ENCODE measurements at places on chromosomes 6 and 20.

- no peak for DNase-seq
These were observed 12.0 kb downstream of the LMBRD1 start for GRCh38 chr6:69784595-69785377.

GRCh38 chr6:15712797-15713196 lies 50.0 kb upstream of the DTNBP1 start:
- no peak for DNase-seq

DNA sequence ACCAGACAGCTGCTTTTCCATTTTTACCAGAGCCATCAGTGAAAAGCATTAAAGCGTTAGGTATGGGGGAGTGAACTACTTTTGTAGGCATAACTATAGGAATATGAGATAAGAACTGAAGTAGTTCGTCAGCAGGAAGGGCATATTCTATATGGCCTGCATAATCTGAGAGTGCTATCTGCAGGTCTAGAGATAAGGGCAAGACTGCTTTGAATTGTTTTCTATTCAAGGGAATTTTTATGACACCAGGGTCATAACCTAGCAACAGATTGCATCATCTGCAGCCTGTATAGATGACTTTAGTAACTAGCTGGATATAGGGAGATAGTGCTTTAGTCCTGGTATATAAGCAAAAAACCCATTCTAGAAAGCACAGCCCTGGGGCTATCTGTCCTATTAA lies 437.3 kb upstream of the HTR1E start:
- DNase-seq = no peak

GRCh38 chr6:50358113-50358512 lies 308.4 kb upstream of the DEFB112 start:
- no peak for DNase-seq

GRCh38 chr6:139765825-139766285 lies 391.4 kb upstream of the CITED2 start:
- no peak for DNase-seq

- DNase-seq = no peak
These were observed 113.0 kb upstream of the LAMP5 start for GRCh38 chr20:9401371-9401770.

DNA sequence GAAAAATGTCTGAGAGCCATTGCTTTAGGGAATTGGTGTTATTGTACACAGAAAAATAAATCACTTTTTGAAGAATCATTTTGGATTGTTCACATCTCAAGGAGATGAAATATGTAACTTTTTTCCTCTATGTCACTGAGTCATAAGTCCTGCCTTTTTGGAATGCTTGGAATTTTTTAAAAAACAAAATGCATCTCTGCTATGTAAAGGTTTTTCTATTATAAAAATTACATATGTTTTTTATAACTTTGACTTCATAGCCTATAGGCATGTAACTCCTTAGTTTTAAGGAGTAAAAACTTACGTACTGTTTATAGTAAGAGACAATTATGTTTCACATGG lies 8.7 kb downstream of the RNF144B start:
- no peak for DNase-seq

- no peak for DNase-seq
These were observed 33.9 kb upstream of the TBC1D20 start for GRCh38 chr20:496126-496696.

GRCh38 chr6:9412951-9413559 lies 977.7 kb upstream of the SLC35B3 start:
- DNase-seq = no peak

GRCh38 chr20:19975436-19975799 lies 41.7 kb upstream of the NAA20 start:
- no peak for DNase-seq

DNA sequence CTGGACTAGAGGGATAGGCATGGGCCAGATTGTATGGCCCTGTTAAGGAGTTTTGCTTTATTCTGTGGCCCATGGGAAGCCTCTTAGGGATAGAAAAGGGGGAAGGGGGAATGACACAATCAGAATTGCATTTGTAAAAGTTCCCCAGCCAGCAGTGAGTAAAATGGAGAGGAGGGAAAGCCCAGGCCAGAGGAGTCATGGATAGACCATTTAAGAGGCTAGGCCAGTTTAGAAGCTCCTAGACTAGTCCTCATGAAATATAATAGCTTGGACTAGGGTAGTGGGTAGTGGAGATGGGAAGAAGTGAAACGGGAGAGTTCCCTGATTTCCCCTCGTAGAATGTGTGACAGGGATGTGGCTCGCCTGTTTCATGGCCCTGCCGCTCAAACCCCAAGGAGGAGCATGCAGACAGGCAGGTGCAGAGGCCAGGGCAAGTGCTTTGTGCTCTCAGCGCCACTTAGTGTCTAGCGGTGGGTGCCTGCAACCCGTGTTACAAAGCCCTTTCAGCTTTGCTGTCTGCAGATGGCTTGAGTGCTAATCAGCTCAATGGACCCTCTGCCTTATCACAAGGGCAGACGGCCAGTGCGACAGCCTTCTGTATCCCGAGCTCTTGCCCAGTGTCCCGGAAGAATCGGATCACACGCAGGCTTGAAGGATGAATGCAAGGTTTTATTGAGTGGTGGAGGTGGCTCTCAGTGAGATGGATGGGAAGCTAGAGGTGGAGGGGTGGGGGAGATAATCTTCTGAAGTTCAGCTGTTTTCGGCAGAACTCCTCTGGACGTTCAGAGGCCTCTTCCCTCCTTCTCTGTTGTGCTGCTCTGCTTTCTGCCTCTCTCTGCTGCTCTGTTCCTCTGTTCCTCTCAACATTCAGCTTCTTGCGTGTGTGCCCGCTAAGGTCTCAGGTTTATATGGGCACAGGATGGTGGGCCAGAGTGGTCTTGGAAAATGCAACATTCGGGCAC lies 141.1 kb downstream of the CEP57L1 start:
- no peak for DNase-seq

- DNase-seq = no peak
These were observed 393.8 kb downstream of the CDH26 start for GRCh38 chr20:60352017-60352416.

DNA sequence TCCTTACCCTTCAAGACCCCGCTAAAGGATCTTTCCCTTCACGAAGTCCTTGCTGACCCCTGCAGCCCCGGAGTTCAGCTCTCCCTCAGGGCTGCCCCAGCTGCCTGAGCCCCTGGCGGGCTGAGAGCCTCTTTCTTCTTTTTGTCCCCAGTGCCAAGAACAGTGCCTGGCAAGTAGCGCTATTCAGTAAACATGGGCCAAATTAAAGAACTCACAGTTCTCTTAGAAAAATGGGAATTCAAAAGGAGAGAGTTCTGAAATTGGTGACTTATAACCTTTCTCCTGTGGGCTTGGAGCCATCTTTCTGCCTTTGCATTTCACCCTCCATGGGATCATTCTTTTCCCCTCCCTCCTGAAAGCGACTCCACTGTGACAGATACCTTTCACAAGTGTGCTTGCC lies 227.2 kb downstream of the TMEM242 start:
- DNase-seq = no peak

DNA sequence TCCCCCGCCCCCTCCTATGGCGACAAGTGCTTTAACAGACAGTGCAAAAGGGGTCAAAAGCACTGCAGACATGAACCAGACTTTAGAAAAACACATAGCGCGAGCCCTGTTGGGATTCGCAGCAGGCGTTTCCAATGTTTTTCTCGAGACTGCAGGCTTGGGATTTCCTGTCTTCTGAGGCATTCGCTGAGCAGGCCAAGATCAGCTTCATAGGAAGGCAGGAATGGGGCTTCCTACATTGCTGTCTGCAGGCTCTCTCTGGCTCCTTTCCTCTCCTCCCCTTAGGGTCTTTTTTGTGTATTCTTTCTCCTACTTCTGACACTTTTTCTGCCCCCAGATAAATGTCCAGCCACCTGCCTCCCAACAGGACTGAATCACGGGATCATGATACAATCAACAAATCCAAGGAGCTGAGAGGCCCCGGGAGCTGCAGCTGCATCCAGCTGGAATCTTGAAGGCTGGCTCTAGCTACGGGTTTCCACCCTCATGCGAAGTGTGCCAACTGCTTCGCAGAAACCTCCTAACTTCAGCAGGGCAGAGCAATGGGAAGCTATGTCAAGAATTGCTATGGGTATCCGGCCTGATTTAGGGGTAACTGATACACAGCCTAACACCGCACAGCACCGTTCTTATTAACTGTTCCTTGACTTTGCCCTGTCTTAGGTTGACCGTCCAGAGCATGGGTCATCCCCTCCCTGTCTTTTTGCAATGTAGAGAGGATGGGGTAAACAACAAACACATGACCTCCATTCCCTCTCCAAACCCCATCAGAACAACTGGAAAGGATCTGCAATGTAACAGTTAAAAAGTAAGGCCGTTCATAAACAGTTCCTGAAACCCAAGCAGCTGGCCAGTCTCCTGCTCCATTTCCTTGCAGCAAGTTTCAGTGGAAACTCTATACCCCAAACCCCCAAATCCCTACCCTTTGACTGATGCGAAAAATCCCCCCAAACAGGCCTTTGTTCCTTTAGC lies 31.5 kb downstream of the SNX5 start:
- no peak for DNase-seq

DNA sequence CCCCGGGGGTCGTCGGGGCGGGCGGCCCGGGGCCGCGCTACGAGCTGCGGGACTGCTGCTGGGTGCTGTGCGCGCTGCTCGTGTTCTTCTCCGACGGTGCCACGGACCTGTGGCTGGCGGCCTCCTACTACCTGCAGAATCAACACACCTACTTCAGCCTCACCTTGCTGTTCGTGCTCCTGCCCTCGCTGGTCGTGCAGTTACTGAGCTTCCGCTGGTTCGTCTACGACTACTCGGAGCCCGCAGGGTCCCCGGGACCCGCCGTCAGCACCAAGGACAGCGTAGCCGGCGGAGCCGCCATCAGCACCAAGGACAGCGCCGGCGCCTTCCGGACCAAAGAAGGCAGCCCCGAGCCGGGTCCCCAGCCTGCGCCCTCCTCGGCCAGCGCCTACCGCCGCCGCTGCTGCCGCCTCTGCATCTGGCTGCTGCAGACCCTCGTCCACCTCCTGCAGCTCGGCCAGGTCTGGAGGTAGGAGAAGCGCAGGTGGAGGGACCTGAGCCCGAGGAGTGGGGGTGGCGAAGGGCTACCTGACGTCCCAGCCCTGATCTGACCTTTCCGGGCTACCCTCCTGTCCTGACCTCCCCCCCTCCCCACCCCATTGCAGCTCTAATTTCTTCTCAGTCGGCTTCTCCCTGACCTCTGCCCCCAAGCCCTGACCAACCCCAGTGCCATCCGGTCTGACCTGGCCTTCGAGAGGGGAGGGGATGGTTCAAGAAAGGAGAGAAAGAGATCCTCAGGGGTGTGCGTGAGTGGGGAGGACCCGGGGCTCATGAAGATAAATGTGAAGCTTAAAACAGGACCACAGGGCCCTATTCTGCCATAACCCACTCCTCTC lies 558 bp downstream of the XKR7 start:
- DNase-seq = no peak

GRCh38 chr6:136228814-136229213 lies 21.3 kb downstream of the MTFR2 start:
- DNase-seq = no peak

GRCh38 chr6:152323376-152323775 lies 313.8 kb downstream of the SYNE1 start:
- no peak for DNase-seq

GRCh38 chr6:158269657-158270056 lies 42.6 kb upstream of the TULP4 start:
- no peak for DNase-seq

DNA sequence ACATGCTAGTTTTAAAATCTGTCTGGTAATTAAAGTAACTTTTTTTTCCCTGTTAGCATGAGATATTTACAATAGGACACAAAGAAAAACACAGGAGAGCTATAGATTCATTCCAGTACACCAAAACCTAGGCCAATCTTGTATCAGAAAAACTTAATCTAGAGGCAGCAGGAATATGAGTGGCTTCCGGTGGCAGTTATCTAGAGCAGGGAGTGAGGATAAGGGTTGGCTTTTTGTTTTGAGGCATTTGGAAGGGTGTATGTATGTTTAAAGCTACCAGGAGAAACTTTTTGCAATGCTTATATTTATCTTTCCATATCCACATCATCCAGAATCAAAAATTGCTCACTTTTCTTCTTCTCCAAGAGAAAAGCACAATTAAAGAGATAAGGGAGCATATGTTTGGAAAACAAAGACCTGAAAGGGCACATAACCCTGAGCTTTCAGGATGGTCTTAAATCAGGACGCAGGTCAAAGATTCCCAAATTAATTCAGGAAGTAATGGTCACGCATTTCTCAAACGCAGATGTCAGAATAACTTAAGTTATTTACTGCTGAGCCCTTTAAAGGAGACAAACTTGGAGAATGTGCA lies 13.1 kb downstream of the TFAP2A start:
- no peak for DNase-seq
